Tibial nerve (tissue), 4 donors: ENCODE measurements at places on chromosomes 3 and 15.

- no peak for DNase-seq
Observed at GRCh38 chr15:37106490-37107001, 6.2 kb upstream of the MEIS2 start.

GRCh38 chr15:83106994-83107840 lies at the start of gene TM6SF1:
Gene TM6SF1 (plus strand): TSS chr15:83107645. CDS start chr15:83107681, 36 bp downstream.
- no peak for DNase-seq

GRCh38 chr3:45776301-45776595 lies 20.1 kb downstream of the SLC6A20 start:
- DNase-seq = no peak

DNA sequence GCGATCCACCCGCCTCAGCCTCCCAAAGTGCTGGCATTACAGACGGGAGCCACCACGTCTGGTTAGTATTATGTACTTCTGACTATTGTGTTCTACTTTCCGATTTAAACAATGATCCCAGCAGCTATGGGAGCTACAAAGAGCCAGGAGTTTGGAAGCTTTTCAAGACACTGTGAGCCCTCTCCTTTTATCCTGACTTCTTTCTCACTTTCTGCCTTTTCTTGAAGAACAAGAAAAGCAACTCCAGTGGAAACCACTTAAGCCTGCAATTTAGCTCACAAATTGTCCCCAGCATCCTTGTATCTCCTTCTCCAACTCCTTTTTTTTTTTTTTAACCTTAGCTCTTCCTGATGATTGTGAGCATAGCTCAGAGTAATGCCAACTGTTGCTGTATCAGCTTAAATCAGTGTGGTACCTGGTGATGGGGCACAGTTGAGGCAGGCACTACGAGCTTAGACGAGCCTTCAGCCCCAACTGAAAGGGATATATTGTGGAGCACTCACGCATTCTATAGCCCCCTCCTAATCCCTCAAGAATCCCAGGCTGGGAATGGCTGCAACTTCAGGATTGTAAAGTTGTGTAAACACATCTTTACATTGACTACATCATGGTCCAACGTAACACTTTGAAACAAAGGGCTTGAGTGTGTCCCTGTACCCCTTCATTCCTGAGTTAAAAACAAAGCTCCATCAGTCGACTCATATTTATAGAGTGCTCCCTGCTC lies 677.0 kb downstream of the FHIT start:
- no peak for DNase-seq

DNA sequence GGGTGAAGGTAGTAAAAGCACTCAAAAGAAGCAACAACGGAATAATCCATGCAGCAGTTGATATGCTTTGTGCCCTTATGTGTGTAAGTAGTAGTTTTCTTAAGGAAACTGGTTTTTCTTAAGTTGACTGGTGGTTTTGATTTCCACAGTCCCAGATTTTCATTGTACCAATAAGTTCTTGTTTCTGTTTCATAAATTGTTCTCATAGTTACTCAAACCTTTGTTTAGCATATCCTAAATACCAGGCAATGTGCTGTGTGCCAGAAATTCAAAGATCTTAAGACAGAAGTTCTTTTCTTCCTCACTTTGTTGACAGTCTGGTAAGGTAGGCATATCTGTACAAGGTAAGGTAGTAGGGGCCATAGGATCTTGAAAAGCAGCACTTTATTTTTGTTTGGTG lies 40.0 kb downstream of the DNAJC13 start:
- no peak for DNase-seq

DNA sequence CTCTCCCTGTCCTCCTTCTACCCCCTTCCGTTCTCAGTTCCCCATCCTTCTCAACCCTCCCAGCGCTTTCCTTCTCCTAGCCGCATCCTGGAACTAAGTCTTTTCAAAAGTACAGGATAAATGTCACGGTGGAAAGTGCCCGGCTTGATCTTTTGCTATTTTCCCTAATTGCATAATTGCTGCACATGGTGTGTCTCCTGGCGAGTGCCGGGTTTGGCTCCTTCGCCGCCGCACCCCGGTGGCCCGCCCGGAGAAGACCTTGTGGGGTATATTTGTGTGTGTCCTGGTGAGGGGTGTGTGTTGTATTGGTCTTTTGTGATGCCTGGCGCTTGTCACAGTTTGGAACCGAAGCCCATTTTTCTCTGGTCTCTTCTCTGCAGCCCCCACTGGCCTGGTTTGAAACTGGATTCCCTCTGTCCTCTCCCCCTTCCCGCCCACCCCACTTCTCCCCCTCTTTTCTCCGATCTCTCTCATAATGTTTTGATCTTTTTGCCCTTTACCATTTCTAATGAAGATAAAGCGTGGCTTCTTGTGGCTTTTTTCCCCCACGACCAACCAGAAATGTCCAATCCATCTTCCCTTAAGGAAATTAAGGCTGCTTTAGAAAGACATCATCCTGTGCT lies 692 bp downstream of the UBE2E2 start:
- DNase-seq = no peak

- DNase-seq = no peak
Observed at GRCh38 chr15:74373056-74373650, 5.7 kb upstream of the CYP11A1 start.

GRCh38 chr3:127172211-127172610 lies 20.7 kb upstream of the PRR23E start:
- no peak for DNase-seq

DNA sequence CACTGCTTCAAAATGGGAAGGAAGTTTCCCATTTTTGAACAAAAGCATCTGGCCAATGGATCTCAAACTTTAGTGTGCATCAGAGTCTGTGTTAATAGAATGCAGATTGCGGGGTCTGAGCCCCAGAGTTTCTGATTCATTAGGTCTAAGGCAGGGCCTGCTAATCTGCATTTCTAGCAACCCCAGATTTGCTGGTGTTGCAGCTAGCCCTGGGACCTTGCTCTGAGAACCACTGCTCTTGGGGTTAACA lies 30.7 kb upstream of the USP3 start:
- no peak for DNase-seq

DNA sequence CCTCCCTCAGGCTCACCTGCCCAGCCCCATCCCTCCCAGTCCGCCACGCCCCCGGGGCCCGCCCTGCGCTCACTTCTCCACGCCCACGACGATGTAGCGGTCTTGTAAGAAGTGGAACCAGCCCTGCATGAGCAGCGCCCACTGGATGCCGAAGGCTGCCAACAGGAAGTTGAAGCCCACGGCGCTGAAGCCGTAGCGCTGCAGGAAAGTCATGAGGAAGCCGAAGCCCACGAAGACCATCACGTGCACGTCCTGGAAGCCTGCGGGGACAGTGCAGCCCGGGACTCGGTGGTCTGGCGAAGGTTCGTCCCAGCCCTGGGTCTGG lies 9.7 kb downstream of the RHCG start:
- DNase-seq = no peak

DNA sequence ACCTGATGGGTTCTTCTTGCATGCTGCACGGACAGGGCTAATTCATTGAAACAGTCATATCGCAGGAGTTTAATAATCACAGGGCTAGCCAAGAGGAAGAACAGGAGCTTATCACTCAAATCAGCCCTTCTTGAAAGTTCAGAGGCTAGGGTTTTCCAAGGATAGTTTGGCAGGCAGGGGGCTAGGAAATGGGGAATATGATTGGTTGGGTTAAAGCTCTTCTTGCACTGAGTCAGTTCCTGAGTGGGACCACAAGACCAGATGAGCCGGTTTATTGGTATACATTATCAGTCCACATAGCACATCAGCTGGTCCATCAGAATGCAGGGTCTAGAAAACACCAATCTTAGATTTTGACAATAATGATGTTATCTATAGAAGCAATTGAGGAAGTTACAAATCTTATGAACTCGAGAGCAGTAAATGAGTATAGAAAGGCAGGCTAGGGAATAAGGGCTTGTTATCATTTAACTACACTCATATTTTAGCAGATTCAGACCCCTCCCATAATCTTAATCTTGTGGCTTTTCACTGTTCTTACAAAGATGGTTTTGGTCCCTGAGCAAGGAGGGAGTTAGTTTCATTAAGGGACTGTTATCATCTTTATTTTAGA lies 58.1 kb upstream of the SLC25A36 start:
- no peak for DNase-seq

- DNase-seq = no peak
Observed at GRCh38 chr3:136109499-136109898, 86.6 kb downstream of the MSL2 start.

DNA sequence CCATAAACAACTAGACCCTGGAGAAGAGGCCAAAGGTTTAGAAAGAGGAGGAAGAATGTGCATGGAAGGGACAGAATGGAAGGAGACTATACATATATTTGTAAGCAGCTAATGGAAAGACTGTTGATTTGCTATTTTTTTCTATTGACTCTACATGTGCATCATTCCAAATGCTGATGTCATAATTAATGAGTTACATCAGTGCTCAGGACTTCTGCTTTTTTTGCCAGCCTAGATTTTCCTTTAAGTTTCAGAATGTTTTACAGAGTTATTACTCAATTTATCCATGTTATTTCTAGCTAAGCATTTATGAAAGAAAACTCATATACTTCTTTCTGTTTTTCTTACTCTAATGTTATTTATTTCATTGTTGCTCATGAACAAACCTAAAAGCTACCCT lies 62.6 kb upstream of the VGLL3 start:
- no peak for DNase-seq

DNA sequence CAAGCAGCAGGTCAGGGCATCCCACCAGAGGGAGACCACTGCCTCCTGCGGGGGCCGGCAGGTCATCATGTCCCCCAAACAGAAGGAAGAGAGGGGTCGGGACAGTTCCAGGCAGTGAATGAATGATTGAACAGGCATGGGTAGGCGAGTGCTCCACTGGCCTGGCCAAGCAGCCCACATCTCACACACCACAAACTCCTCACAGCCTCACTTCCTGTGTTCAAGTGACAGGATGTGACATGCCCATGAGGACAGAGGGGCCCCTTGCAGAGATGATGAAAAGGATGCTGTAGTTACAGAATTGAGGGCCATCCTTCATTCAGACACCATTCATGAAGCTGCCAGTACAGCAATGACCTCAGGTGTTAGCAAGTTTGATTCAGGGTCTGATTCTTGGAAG lies 3.7 kb downstream of the IQSEC1 start:
- DNase-seq = no peak

- no peak for DNase-seq
Observed at GRCh38 chr15:59176653-59177316, 29.9 kb upstream of the LDHAL6B start.

DNA sequence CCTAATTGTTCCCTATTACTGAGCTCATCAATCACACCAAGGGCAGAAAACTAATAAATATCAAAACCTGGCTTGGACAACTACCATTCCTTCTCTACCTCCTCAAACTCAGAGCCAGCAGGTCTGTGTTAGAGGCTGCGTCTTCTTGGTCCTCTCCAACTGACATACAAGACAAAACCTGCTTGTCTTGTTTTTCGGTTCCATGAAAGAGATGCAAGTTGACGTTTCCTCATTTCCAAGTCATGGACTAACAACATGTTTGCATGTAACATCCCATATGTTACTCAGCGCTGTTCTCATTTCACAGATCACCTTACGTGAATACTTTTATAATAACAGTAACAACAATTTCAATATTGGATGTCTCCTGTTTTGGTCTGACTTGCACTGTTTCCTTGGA lies 110.9 kb downstream of the LMLN start:
- no peak for DNase-seq

- peak; percentile 73 for DNase-seq
Observed at GRCh38 chr15:101014921-101015841, 96.0 kb downstream of the LRRK1 start.

DNA sequence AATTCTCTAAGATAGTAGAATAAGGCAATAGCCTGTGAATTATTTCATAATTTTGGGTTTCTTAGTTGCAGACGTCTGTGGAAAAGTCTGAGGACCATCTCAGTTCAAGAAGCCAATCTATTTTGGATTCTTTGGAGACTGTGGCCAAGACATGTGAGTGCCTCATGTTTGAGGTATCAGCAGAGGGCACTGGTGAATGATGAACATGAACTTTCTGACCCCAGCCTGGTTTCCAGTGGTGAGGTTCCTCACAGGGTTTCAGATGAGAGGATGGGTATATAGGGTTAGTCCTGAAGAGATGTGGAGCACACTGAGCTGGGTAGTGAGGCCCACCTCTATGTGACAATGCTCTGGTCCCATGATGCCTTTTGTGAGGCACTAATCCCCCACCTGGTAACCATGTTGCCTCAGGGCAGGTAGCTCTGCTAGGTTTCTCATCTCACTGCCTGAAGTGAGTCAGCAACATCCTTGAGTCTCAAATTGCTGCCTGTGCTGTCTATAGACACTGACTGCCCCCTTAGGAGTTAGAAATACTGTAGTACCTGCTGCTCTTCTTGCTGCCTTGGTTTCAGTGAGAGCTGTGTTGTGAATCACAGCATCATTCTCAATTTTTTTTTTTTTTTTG lies 32.3 kb downstream of the C3orf62 start:
- DNase-seq = no peak

GRCh38 chr3:112373924-112374323 lies 41.0 kb downstream of the CD200 start:
- no peak for DNase-seq

GRCh38 chr15:47502041-47502440 lies 215.3 kb upstream of the SEMA6D start:
- DNase-seq = no peak

DNA sequence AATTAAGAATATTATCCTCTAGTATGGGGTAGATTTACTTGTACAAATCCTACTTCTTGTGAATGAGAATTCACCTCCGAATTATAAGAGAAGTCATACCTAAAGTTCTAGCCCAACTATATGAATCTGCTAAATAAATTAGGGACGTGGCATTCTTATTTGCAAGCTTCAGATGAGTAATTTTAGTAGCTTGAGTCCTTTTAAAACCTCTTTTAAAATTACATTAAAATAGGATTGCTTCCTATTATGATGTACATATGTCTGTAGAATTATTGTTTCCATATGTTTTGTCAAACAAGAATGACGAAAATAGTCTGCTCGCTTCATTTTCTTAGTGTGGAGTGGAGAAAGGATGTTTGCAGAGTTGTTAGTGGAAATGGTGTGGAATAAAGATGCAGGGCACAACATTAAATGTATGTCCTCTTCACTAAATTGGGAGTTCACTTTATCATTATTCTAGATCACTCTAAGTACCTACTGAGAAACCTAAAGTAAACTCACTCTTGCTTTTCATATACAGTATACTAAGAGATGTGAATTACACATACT lies 59.4 kb downstream of the CMSS1 start:
- DNase-seq = no peak

- no peak for DNase-seq
Observed at GRCh38 chr15:26177816-26178215, 314.7 kb upstream of the ATP10A start.

DNA sequence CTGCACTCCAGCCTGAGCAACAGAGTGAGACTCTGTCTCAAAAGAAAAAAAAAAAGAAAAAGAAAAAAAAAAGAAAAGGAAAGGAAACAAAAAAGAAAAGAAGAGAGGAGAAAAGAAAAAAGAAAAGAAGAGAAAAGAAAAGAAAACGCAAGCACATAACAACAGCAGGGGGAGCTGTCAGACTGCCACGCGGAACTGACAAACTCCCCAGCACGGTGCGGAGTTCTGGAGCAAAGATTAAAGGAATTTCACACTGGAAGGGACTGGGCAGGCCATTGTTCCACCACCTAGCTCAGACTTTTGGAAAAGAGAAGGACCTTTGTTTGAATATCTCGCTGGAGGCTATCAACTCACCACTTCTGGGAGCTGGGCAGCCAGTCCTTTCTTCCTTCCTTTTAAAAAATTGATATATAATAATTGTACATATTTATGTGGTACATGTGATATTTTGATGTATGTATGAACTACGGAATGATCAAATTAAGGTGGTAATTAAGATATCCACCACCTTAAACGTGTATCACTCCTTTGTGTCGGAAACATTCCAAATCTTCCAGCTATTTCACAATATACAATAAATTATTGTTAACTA lies 40.5 kb downstream of the DPPA2 start:
- DNase-seq = no peak

GRCh38 chr3:192747746-192748145 lies 20.4 kb upstream of the FGF12 start:
- no peak for DNase-seq

GRCh38 chr3:156976933-156977332 lies 150.8 kb downstream of the LEKR1 start:
- DNase-seq = no peak
